ENCODE measurements at places on chromosomes 5 and 9. TPM values are rescaled to one million over a fixed set of nuclear protein-coding genes. Genes with fewer than 3 reads are reported as not detected.

Gene BSPRY
- total RNA-seq = not detected

Gene C5orf63
- total RNA-seq = 2.7 TPM

Gene GPR21
- 1.8 TPM for total RNA-seq

Gene ALDOB
- total RNA-seq = not detected

Gene GABRB2
- not detected for total RNA-seq

Gene SLC9A3
- 1.5 TPM for total RNA-seq

Gene C1QTNF3
- 0.80 TPM for total RNA-seq

Gene SNAPC4
- 18.4 TPM for total RNA-seq

Gene SLC2A6
- 19.0 TPM for total RNA-seq

Gene SPATA31E1
- not detected for total RNA-seq

Gene FOXI1
- total RNA-seq = not detected

Gene SLC34A3
- not detected for total RNA-seq

Gene RGS7BP
- total RNA-seq = 16.2 TPM

Gene ACER2
- 11.3 TPM for total RNA-seq

Gene ARPC5L
- 43.0 TPM for total RNA-seq

Gene SPINK13
- total RNA-seq = not detected

Gene SLC34A1
- not detected for total RNA-seq

Gene CREBRF
- total RNA-seq = 12.5 TPM

Gene ZNF483
- total RNA-seq = 2.9 TPM

Gene FGFR4
- 4.2 TPM for total RNA-seq

Gene PCDHA12
- under 0.01 TPM for total RNA-seq

Gene PPP3R2
- not detected for total RNA-seq

Gene PCDHB9
- total RNA-seq = 0.13 TPM

Gene SPATA9
- not detected for total RNA-seq

Gene FUBP3
- total RNA-seq = 40.3 TPM

Gene PCDHA3
- total RNA-seq = 0.14 TPM

Gene LCN1
- not detected for total RNA-seq

Gene RABEPK
- total RNA-seq = 21.3 TPM

Gene FRMD3
- 24.6 TPM for total RNA-seq

Gene PAPPA
- 0.13 TPM for total RNA-seq

Gene FAM163B
- not detected for total RNA-seq

Gene GDNF
- total RNA-seq = not detected

Gene LVRN
- total RNA-seq = 0.07 TPM

Gene CDH6
- total RNA-seq = 0.13 TPM

Gene STX17
- total RNA-seq = 26.9 TPM

Gene CENPK
- 88.7 TPM for total RNA-seq

Gene PCDHA5
- total RNA-seq = under 0.01 TPM

Gene SOX30
- total RNA-seq = not detected

Gene MPDZ
- 77.3 TPM for total RNA-seq

Gene FOXD4L6
- not detected for total RNA-seq

Gene SOHLH1
- not detected for total RNA-seq

Gene SLC45A2
- not detected for total RNA-seq

Gene NDST1
- total RNA-seq = 94.3 TPM

Gene CRHBP
- not detected for total RNA-seq

Gene CCDC192
- total RNA-seq = not detected

Gene B4GALT7
- 23.3 TPM for total RNA-seq

Gene CYLC2
- not detected for total RNA-seq

Gene CCNI2
- total RNA-seq = not detected

Gene XRCC4
- total RNA-seq = 15.6 TPM

Gene GFI1B
- total RNA-seq = not detected

Gene IL5
- not detected for total RNA-seq

Gene FYB1
- total RNA-seq = 0.07 TPM

Gene LIX1
- total RNA-seq = not detected

Measured in thoracic aorta endothelial cell (primary cell).